H1 (cell line): ENCODE measurements at places on chromosomes 5 and 9. TPM values are rescaled to one million over a fixed set of nuclear protein-coding genes. Genes with fewer than 3 reads are reported as not detected.

GRCh38 chr5:157494178-157494832 is 34.3 kb downstream of the NIPAL4 start:
- no peak for DNase-seq
- H3K27ac ChIP-seq: no peak overlapping the region
- H3K4me3 ChIP-seq: no peak overlapping the region
- H3K27me3 ChIP-seq: no peaks in the 10 kb centered on the region
- no peaks in the 10 kb centered on the region for H3K36me3 ChIP-seq

GRCh38 chr5:100576217-100576751 is 41.1 kb downstream of the FAM174A start:
- no peaks in the 10 kb centered on the region for H3K4me1 ChIP-seq
- no peaks in the 10 kb centered on the region for H3K36me3 ChIP-seq
- peaks cover 1% of the 10 kb centered on the region for H3K27me3 ChIP-seq
- no peak overlapping the region for H3K4me3 ChIP-seq
- no peak overlapping the region for H3K27ac ChIP-seq
- no peak for DNase-seq

DNA sequence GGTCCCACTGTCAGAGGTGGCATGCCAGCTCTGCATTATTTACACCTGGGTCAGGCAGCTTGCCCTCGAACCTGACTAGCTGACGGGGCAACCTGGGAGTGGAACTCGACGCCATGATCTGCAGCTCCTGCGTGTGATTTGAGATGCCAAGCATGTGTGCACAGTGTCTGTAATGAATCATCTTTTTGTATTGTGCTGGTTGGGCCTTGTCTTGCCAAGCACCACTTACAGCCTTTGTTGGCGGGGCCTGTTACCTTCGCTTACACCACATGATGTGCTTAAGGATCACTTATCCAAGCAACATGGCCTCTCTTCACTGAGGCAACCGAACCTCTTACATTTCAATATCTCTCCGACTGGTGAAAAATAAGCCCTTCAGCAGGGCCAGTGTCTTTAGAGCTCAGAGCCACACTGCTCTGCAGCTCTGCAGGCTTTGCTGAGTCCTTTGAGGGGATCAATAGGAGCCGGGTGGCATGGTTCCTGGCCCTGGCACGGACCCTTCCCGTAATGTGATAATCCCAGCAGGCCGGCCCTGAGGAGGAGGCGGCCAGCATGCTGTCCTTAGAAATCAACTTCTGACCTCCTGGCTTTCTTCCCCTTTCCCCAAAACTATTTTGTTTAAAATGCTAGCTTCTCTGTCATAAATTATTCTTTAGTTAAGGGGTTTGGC is 297.7 kb upstream of the CD180 start:
- H3K27ac ChIP-seq: no peak overlapping the region
- DNase-seq: no peak
- no peak overlapping the region for H3K4me3 ChIP-seq
- no peaks in the 10 kb centered on the region for H3K36me3 ChIP-seq

DNA sequence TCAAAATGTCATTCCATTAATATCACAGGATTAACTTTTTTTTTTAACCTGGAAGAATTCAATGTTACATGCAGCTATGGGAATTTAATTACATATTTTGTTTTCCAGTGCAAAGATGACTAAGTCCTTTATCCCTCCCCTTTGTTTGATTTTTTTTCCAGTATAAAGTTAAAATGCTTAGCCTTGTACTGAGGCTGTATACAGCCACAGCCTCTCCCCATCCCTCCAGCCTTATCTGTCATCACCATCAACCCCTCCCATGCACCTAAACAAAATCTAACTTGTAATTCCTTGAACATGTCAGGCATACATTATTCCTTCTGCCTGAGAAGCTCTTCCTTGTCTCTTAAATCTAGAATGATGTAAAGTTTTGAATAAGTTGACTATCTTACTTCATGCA is 20.6 kb downstream of the PCA3 start:
- H3K4me3 ChIP-seq: no peak overlapping the region
- H3K4me1 ChIP-seq: no peaks in the 10 kb centered on the region
- no peaks in the 10 kb centered on the region for H3K36me3 ChIP-seq
- H3K27ac ChIP-seq: no peak overlapping the region
- H3K27me3 ChIP-seq: no peaks in the 10 kb centered on the region
- no peak for DNase-seq

- no peaks in the 10 kb centered on the region for H3K36me3 ChIP-seq
- no peak overlapping the region for H3K27ac ChIP-seq
- DNase-seq: no peak
- no peak overlapping the region for H3K4me3 ChIP-seq
Observed at GRCh38 chr9:137606734-137607138, 1.2 kb downstream of the ARRDC1 start.

DNA sequence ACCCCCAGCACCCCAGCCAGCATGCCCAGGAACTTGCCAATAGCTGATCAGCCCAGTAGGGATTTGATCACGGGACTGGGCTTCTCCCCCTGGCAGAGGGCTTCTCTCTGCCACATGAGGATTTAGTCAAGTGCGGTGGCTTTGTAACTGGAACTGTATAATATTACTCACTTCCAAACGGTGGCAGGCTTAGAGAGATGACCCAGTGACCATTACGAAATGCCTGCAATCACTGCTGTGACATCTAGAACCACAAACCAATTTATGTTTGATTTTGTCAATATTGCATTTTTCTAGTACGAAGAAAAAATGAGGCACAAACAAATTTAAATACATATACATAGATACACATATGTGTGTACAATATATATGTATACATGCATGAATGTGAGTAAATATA is 192.1 kb downstream of the ERCC6L2 start:
- H3K4me3 ChIP-seq: no peak overlapping the region
- peaks cover 3% of the 10 kb centered on the region for H3K4me1 ChIP-seq
- H3K27ac ChIP-seq: no peak overlapping the region
- H3K36me3 ChIP-seq: no peaks in the 10 kb centered on the region
- no peaks in the 10 kb centered on the region for H3K27me3 ChIP-seq

DNA sequence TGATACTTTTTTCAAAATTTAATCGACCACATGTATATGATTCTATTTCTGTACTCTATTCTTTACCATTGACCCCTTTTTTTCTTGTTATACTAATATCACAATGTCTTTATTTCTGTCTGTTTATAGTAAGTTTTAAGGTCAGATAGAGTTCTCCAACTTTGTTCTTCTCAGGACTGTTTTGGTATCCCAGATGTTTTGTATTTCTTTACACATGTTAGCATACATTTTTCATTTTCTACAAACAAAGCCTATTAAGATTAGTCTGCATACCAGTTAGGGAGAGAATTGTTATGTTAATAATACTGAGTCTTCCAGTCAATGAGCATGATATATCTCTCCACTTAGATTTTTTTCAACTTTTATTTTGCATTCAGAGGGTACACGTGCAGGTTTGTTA is 8.2 kb upstream of the CAMK4 start:
- H3K27me3 ChIP-seq: no peaks in the 10 kb centered on the region
- no peak overlapping the region for H3K27ac ChIP-seq
- H3K36me3 ChIP-seq: no peaks in the 10 kb centered on the region
- no peak overlapping the region for H3K4me3 ChIP-seq
- H3K4me1 ChIP-seq: no peaks in the 10 kb centered on the region

GRCh38 chr9:122070728-122071515 is 22.2 kb downstream of the TTLL11 start:
- peak; percentile 42 for DNase-seq
- no peaks in the 10 kb centered on the region for H3K4me1 ChIP-seq
- H3K4me3 ChIP-seq: no peak overlapping the region
- H3K36me3 ChIP-seq: no peaks in the 10 kb centered on the region; the same call in 1 of the 2 replicates

- no peaks in the 10 kb centered on the region for H3K36me3 ChIP-seq
- no peak overlapping the region for H3K27ac ChIP-seq
- H3K27me3 ChIP-seq: no peaks in the 10 kb centered on the region
- DNase-seq: peak; percentile 38
- H3K4me3 ChIP-seq: no peak overlapping the region
Observed at GRCh38 chr5:58891086-58891970, 308.5 kb downstream of the RAB3C start.

DNA sequence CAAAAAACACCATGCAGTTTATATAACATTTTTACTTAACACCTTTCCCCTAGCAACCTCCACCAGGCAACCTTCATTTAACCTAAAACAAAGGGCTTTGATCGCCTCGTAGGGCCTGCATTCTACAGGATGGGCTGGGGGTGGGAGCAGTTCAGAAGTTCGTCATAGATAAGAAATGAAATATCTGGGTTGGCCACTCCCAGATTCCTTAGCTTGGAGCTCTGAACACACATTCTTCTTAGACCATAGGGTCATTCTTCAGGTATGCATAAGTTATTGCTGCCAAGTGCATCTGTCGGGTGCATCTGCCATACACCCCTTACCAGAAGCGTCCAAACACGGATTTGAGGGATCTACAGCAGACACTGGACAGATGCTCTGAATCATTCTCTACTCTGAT is 4.3 kb upstream of the SLC22A5 start:
- no peaks in the 10 kb centered on the region for H3K4me1 ChIP-seq
- peaks cover 2% of the 10 kb centered on the region; the same call in 1 of the 2 replicates for H3K27me3 ChIP-seq
- no peaks in the 10 kb centered on the region for H3K36me3 ChIP-seq
- no peak for DNase-seq

- peaks cover 8% of the 10 kb centered on the region; the same call in 1 of the 2 replicates for H3K4me1 ChIP-seq
- DNase-seq: peak; percentile 46
- H3K27me3 ChIP-seq: peaks cover 20% of the 10 kb centered on the region
- H3K36me3 ChIP-seq: no peaks in the 10 kb centered on the region
Observed at GRCh38 chr5:100902440-100903038, 543 bp downstream of the ST8SIA4 start.

DNA sequence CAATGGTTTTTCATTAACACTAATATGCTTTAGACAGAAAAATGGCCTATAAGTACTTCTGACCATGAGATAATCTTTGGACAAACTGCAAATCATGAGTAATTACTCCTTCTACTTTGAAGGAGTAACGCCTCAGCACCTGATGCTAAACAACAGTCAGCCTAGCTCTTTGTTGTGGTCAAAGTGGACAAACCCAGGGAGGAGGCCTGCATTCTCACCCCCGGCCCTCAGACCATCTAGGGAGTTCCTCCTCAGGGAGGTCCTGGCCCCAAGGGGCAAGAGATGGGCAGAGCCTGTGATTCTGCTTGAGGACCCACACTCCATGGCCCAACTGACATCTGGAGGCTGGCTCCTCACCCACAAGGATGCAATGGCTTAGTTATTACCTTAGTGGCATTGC is 48.2 kb upstream of the ANGPTL2 start:
- H3K36me3 ChIP-seq: no peaks in the 10 kb centered on the region
- no peak for DNase-seq
- no peaks in the 10 kb centered on the region for H3K27me3 ChIP-seq
- H3K27ac ChIP-seq: no peak overlapping the region

DNA sequence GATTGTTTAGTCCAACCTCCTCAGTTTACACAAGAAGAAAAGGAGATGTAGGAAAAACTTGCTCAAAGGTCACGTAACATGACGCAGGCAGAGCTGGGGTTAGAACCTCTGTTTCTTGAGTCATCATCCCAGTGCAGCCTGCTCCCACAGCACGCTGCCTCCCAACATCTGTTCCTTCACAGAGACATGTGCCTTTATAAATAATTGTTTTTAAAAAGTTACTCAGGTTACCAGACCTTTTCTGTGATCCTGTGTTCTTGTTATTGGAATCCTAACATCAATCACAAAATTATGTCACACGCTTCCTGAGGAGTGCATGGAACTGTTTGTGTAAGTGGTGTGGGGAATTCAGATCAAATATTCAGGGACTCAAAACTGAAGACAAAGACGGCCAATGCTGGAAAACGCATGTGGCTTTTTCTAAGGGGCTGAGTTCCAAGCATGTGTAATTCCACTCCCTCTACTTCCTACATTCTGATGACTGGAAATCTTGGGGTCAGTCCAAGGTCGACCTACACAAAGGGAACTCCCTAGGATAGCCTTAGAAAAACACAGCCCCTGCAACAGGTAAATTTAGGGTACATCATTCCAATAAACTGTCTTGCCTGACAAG is 184.3 kb downstream of the TSSK1B start:
- H3K4me3 ChIP-seq: no peak overlapping the region
- H3K27me3 ChIP-seq: no peaks in the 10 kb centered on the region
- DNase-seq: no peak
- no peaks in the 10 kb centered on the region for H3K36me3 ChIP-seq
- no peak overlapping the region for H3K27ac ChIP-seq

DNA sequence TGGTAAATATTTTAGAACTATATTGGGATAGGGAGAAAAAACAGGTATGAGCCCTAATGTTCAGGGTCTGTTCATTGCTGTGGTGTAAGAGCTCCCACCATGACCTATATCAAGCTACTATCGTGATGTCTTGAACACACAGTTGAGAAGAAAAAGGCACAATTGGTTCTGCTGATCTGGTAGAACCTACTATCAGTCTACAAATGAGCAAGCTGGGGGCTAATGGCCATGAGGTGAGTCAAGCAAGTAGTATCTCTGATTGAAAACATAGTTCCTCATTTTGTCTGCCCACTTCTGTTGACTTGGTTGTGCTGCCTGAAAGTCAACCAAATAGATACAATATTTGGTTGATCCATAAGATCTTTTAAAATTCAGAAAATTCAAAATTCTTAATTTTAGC is 1026.3 kb downstream of the CDH12 start:
- no peak overlapping the region for H3K4me3 ChIP-seq
- H3K27ac ChIP-seq: no peak overlapping the region
- no peaks in the 10 kb centered on the region for H3K27me3 ChIP-seq
- H3K36me3 ChIP-seq: no peaks in the 10 kb centered on the region; the same call in 1 of the 2 replicates

- H3K4me1 ChIP-seq: no peaks in the 10 kb centered on the region; the same call in 1 of the 2 replicates
- H3K27me3 ChIP-seq: no peaks in the 10 kb centered on the region
- H3K36me3 ChIP-seq: no peaks in the 10 kb centered on the region
- DNase-seq: no peak
- H3K27ac ChIP-seq: no peak overlapping the region
Observed at GRCh38 chr5:63127054-63127453, 548.4 kb downstream of the LRRC70 start.

DNA sequence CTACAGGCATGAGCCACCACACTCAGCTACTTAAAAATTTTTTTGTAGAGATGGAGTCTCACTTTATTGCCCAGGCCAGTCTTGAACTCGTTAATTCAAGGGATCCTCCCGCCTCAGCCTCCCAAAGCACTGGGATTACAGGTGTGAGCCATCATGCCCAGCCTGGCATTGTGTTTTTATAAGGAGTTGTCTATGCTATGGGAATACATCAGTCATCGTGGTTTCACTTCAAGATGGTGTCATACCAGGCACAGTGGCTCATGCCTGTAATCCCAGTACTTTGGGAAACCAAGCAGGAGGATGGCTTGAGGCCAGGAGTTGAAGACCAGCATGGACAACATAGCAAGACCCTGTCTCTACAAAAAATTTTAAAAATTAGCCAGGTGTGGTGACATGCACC is 49.7 kb downstream of the CYSTM1 start:
- H3K4me1 ChIP-seq: no peaks in the 10 kb centered on the region
- H3K27me3 ChIP-seq: no peaks in the 10 kb centered on the region; the same call in 1 of the 2 replicates
- H3K4me3 ChIP-seq: no peak overlapping the region
- H3K36me3 ChIP-seq: no peaks in the 10 kb centered on the region
- no peak for DNase-seq

MCTP1 gene
- 0.31 and 0.56 TPM in 2 replicates for polyA plus RNA-seq

CAMK2A gene
- 0.16 and 0.20 TPM in 2 replicates for polyA plus RNA-seq

GCNT4 gene
- 0.61 and 1.1 TPM in 2 replicates for polyA plus RNA-seq

CCDC187 gene
- polyA plus RNA-seq: 0.02 TPM in 2 replicates

TXNDC8 gene
- polyA plus RNA-seq: not detected in 2 replicates

TRAF1 gene
- 3.1 and 3.2 TPM in 2 replicates for polyA plus RNA-seq

TCF7 gene
- polyA plus RNA-seq: 4.7 and 5.7 TPM in 2 replicates

CER1 gene
- polyA plus RNA-seq: 0.26 and 0.28 TPM in 2 replicates

PLEKHG4B gene
- polyA plus RNA-seq: 31.1 and 35.1 TPM in 2 replicates

SEMA5A gene
- polyA plus RNA-seq: 5.3 and 5.7 TPM in 2 replicates

PPP2R2B gene
- polyA plus RNA-seq: 20.0 and 21.1 TPM in 2 replicates

SPACA9 gene
- 1.3 and 1.4 TPM in 2 replicates for polyA plus RNA-seq

ZNF346 gene
- polyA plus RNA-seq: 20.8 and 20.9 TPM in 2 replicates

SAP30L gene
- polyA plus RNA-seq: 8.3 and 12.2 TPM in 2 replicates

SLC34A3 gene
- polyA plus RNA-seq: 0.06 and 0.08 TPM in 2 replicates

IL3 gene
- not detected in 2 replicates for polyA plus RNA-seq

NSUN2 gene
- 43.2 and 47.3 TPM in 2 replicates for polyA plus RNA-seq

IL5 gene
- not detected in 2 replicates for polyA plus RNA-seq

HAND1 gene
- 0.06 TPM in 1 of 2 replicates, not detected in the other for polyA plus RNA-seq

ENG gene
- polyA plus RNA-seq: 1.8 and 3.2 TPM in 2 replicates
